NCI-H187 (cell line): ENCODE measurements at places on chromosomes 4 and X.

DNA sequence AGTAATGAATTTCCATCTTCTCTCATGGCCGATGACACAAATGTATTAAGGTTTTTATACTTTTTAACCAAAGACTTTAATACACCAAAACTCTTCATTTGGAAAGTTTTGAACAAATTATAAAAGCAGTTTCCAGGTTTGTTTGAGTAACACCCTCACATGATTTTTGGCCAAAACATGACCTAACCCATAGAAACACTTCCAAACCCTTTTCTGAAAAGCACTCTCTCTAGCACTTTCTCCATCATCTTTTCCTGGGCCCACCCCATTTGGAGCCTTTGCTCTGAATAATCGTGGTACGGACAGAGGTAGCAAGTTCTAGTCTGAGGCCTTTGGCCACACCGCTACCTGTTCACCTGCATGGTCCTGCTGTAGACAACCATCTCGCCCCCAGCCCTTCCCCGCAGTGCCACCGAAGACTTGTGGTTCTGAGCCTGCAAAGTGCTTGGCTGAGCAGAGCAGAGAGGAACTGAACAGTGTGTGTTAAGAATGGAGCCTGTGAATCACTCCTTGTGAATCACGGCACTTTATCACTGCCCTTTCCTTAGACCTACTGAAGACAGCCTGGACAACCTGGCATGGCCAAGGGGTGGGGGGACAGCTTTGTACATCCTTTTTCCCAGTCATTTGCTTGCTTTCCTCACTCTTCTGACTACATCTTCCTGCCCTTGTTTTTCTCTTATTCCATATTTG, 181.8 kb downstream of the PTTG2 start:
- DNase-seq = no peak

- no peak for DNase-seq
Observed at GRCh38 chrX:112785344-112785743, 55.3 kb downstream of the AMOT start.

DNA sequence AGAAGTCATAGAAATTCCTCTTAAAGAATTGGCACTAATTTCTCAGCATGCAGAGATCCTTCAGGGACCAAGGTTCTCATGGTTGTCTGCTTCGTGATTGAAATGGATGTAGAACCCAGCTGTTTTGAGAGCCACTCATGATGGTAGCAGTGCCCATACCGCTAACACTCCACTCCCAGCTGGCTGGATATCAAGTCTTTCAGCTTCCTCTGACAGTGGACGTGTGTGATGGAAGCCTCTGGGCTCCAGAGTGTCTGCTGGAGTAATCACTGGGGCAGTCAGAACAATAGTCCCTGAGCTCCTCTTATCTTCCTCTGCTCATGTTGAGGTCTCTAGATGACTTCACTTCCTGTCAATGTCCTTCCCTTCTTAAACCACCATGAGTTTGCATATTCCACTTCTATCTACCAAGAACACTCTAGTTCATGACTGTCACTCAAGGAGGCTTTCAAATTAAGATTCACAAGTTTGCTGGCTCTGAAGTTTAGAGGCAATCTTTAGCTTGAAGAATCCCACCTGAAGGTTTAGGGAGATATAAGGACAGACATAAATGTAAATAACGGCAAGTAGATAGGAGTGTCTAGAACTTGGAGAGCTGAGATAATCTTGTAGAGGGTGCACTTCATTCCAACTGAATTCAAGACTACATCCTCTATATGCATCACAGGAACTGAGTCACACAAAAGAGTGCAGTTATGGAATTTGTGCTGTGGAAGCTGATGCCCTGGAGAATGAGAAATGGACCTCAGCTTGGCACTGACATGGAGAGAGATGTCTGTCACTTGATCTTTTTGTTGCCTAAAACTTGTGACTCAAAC, 64.5 kb upstream of the WDR1 start:
- no peak for DNase-seq

DNA sequence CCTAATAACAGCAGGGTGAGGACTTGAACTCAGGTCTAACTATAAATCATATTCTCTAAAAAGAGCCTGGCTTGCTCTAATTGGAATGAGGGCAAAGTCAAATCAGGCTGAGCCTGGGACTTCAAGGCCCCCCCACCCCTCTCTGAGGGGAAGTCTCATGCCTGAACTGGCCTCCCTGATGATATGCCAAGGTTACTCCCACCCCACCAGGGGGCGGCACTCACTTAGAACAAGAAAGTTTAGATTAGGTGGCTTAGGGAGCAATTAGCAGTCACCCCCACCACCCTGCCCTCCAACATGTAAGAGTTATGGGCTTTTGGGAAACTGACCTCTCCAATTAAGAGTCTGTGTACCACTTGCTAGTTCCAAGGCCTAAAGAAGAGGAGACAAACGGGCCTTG, 2.7 kb downstream of the FOXO4 start:
- no peak for DNase-seq

DNA sequence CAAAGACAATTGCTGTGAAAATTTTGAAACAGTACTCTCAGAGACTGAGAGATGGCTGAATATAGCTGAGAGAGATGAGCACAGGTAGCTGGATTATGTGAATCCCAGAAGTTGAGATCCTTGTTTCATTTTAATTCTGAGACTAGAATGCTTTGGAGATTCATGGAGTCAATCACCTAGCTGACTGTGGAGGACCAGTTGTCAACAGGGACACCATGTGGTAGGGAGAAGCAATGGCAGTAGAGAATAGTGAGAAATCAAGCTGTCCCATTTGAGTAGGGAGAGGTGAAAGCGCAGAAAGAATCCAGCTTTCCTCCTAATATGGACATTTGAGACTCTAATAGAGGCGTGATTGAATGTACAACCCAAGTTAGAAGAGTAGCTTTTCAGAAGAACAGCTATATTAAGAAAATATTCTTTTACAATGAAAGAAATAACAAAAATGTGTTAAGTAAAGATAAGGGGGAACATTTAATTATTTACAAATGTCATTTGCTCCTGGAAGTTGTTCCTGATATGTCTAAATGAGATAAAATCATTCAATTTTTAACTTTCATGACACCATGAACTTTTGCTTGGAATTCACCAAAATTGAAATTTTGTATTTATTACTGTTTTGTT, 30.3 kb upstream of the GLRB start:
- DNase-seq = no peak
